ENCODE measurements at places on chromosomes 13 and 19. TPM values are rescaled to one million over a fixed set of nuclear protein-coding genes. Genes with fewer than 3 reads are reported as not detected.
A peak's percentile ranks its signal among the peaks of the same experiment; 100 is the strongest.

ARL11 gene
- 0.72 TPM for total RNA-seq

DNA sequence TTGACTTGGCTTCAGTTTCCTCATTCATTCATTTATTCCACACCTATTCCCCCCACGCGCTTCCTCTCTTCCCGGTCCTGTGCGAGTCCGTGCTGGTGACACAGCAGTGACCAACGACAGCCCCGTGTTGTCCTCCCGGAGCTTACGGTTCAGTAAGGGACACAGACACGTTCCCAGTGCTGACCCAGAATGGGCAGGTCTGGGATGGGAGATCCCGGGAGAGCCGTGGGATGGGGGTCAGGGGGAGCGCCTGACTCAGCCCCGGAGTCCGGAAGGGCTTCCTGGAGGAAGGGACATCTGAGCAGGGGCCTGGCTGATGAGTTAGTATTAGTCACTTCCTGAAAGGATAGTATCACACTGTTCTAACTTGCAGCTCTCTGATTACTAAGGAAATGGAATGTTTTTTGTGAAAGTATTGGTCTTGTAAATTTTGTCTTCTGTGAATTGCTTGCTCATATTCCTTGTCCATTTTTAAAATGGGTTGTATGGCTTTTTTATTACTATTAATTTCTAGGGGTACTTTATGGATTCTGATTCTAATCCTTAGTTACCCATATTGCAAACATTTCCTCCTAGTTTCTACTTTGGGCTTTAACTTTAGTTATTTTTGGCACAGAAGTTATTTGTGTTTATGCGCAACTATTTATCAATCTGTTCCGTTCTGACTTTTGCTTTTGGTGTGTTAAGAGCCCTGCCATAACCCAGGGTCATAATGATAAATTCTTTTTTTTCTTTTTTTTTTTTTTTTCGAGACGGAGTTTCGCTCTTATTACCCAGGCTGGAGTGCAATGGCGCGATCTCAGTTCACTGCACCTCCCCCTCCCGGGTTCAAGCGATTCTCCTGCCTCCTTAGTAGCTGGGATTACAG lies 708 bp upstream of the ERCC1 start:
- DNase-seq, result peak; percentile 69

DNA sequence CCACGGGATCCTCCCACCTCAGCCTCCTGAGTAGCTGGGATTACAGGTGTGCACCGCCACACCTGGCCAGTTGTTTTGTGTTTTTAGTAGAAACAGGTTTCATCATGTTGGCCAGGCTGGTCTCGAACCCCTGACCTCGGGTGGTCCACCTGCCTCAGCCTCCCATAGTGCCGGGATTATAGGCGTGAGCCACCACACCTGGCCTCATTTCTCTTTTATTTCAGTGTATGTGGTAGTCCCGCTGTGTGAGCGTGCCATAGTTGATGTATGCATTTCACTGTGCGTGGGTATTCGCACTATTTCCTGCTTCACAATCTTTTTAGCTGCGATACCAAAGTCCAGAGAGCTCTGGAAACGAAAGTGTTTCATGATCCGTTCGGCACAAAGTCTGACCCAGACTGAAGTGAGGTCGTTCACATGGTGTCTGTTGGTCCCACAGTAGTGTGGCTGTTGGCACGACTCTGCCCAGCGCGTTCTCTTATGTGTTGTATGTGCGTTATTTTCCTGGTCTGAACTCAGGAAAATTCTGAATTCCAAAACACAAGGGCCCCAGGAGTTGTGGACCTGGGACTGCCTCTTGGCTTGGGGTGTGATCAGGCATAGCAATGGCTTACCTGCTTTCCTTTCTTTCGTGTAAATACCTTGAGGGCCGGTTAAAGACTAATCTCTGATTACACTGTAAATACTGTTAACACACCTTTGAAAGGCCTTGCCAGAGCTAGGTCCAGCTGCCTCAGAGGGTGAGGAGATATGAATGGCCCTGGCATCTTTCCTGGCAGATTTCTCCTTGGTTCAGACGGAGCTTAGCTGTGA lies 8.6 kb downstream of the EPN1 start:
- no peak for DNase-seq

DNA sequence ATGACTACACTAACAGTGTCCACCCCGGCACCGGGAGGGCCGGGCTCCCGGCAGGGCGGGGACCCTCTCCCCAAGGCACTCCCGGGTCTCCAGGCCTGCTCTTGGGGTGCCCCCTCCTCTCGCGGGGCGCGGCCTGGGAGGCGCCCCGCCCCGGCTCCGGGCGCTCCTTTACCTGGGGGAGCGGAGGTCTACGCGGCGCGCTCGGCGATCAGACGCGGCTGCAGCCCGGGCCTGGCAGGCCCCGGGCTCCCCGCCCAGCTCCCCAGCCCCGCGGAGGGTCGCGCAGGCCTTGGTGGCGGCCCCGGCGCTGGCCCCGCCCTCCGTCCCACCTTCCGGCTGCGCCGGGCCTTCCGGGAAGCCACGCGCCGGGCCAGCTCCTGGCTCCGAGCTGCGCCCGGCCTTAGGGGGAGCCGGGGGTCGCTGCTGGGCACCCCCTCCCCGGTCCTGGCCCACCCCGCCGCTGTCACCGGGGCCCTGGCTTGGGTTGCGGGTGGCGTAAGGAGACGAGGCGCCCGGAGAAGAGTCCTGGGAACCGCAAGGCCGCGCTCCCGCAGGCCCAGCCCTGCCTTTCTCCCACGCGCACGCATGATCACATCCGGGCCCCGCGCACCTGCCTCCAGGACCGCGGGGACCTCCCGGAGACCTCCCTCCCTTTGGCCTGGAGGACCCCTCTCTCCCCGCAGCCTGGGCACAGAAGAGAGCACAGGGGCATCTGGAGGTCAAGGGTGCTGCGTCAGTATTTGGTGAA lies at the start of gene C19orf12:
Gene C19orf12 (minus strand): TSS at position 309 of the 748 bp plus-strand sequence. CDS start 6,848 bp downstream, outside the sequence.
- peak; percentile 69 for DNase-seq

All from activated naive CD4-positive, alpha-beta T cell treated with anti-CD3 and anti-CD28 coated beads for 36 hours (primary cell).